ENCODE measurements at places on chromosomes 7 and 10.

DNA sequence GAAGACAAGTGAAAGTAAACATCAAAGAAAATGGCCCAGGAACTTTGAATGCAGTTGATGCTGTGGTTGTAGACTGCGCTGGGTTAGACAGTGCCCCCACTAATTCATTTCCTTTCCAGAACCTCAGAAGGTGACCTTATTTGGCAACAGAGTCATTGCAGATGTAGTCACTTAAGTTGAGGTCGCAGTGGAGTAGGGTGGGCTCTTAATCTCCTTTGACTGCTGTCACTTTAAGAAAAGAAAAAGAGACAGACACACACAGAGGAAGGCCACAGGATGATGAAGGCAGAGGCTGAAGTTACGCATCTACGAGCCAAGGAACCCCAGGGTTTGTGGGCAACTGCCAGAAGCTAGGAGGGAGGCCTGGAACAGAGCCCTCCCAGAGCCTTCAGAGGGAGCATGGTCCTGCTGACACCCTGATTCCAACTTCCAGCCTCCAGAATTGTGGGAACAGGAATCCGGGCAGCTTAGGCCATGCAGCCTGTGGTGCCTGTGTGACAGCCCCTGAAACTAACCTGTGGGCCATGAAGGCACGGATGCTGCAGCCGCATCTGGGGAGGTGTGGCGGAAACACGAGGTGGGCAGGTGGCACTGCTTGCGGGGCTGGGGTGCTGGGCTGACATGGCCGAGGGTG lies 107.6 kb downstream of the PRKAG2 start:
- DNase-seq, result no peak

DNA sequence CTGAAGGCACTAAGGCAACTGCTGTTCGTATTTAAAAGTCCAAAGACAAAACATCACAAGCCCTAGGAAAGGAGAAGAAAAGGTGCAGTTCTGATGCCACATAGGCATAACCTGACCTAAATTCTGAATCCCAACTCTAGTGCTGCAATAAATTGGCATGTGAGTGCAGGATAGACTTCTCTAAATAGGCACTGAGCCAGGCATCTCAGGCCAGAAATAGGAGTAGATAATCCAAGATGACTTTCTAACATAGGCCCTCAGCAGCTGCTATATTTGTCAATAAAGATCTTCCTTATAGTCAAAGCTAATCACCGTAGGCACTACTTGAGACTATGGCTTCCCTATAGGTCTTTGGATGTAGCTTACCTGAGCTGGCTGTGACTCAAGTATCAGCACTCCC lies 1163.8 kb downstream of the SORCS1 start:
- no peak for DNase-seq

DNA sequence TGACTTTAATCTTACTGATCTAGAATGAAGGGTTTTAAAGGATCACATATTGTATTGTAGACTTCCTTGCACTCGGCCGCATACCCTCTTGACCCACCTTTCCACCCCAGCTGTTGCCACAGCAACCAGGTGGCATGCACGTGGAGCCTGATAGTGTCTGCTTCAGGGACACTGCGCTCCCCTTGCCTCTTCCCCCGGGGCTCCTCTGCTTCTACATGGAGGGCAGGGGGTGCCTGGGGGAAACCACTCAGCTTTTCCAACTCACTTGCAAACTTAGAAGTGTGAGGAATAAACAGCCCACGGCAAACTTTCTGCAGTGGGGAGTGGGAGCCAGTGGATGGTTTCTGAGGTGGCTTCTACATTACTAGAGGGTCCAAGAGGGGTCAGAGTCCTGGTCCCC lies 458.6 kb downstream of the PLXNA4 start:
- DNase-seq, result no peak

DNA sequence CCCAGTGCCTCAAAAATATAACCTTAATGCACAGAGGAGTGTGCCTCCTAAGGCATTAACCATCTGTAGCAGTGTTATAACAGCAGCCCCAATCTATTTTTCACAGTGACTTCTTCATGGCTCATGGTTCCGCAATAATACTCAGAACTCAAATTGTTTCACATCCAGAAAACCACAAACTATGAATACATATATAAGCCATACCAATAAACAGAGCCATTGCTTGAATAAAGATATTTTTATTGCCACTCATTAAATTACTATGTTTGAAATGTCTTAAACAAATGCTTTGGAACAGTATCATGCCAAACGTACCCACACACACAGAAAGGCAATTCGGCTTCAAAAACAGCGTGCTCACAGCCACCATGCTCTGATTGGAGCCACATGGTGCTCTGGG lies 629.3 kb upstream of the NRP1 start:
- no peak for DNase-seq

- no peak for DNase-seq
These were observed 133.5 kb downstream of the SGMS1 start for GRCh38 chr10:50490241-50490640.

DNA sequence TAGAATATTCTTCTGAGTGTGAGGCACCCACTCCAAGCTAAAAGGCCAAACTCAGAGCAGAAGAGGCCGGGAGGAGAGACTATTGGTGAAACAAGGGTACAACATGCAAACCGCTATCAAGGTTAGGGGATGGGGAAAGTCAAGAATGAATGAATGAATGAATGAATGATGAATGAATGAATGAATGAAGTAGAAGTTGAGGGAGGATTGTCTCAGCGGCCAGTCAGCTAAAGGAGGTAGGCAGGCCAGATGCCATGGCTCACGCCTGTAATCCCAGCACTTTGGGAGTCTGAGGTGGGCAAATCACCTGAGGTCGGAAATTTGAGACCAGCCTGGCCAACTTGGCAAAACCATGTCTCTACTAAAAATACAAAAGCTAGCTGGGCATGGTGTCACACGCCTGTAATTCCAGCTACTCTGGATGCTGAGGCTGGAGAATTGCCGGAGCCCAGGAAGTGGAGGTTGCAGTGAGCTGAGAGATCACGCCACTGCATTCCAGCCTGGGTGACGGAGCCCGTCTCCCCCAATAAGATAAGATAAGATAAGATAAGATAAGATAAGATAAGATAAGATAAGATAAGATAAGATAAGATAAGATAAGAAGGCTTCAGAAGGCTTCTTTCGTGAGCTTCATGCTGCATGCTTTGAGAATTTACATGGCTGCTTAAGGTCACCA lies 250.8 kb downstream of the CCDC3 start:
- no peak for DNase-seq
